ENCODE measurements at places on chromosomes 7 and 10.

GRCh38 chr7:108083980-108084379, 46.2 kb downstream of the LAMB4 start:
- no peak for DNase-seq

GRCh38 chr7:100894860-100895700, 608 bp downstream of the ACHE start:
- DNase-seq = no peak

- DNase-seq = no peak
Observed at GRCh38 chr7:106094780-106095179, 17.3 kb downstream of the SYPL1 start.

DNA sequence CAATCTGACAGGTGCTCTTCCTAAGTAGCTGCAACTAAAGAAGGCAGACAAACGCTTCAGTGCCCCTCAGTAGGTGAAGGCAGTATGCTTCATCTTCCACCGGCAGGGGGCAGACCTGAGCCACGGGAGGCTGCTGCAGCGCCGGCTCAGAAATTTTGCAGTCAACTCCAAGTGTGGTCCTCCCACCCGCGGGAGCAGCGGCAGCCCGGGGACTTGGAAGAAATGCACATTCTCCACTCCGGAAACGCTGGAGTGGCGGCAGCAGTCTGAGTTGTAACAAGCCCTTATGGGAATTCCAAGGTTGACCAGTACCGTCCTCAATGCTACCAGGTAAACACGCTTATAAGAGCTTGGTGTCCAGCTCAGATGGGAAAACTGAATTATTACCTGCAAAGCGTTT, 3.4 kb downstream of the IGFBP3 start:
- peak; percentile 69 for DNase-seq

- peak; percentile 85 for DNase-seq
Observed at GRCh38 chr10:118698421-118698820, 56.3 kb downstream of the CACUL1 start.

Data from MM.1S (cell line).